CD4-positive, CD25-positive, alpha-beta regulatory T cell (primary cell): ENCODE measurements at places on chromosomes 4 and X.

DNA sequence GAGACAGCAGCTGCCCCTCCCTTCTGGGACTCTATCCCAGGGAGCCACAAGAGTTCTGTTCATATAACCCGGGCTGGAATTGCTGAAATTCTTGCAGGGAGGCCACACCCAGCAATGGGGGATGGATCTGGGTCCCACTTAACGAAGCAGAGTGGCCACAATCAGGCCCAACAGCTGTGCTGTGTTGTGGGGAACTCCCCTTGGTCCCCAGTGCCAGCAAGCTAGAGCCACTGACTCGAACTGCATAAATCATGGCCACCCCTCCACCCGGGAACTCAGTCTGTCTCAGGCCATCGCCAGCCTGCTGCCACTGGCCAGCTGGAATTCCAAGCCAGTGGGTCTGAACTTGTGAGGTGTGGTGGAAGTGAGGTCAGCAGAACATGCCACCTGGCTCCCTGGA, 111.1 kb downstream of the KLF8 start:
- H3K4me3 ChIP-seq, result no peak overlapping the region
- H3K36me3 ChIP-seq, result no peaks in the 10 kb centered on the region
- no peak overlapping the region for H3K27ac ChIP-seq
- H3K4me1 ChIP-seq, result peaks cover 14% of the 10 kb centered on the region

DNA sequence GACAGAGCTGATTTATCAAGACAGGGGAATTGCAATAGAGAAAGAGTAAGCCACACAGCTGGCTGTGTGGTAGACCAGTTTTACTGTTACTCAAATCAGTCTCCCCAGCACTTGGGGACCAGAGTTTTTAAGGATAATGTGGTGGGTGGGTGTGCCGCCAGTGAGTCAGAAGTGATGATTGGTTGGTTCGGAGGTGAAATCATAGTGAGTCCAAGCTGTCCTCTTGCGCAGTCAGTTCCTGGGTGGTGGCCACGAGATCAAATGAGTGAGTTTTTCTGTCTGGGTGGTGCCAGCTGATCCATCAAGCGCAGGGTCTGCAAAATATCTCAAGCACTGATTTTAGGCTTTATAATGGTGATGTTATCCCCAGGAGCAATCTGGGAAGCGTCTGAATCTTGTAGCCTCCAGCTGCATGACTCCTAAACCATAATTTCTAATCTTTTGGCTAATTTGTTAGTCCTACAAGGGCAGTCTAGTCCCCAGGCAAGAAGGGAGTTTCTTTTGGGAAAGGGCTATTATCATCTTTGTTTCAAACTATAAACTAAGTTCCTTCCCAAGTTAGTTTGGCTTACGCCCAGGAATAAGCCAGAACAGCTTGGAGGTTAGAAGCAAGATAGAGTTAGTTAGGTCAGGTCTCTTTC, 44.0 kb upstream of the PPP1R2C start:
- no peak overlapping the region for H3K4me3 ChIP-seq
- H3K27ac ChIP-seq, result no peak overlapping the region
- H3K27me3 ChIP-seq, result no peaks in the 10 kb centered on the region
- no peak for DNase-seq
- H3K4me1 ChIP-seq, result no peaks in the 10 kb centered on the region

- no peaks in the 10 kb centered on the region for H3K36me3 ChIP-seq
- DNase-seq, result no peak
- no peak overlapping the region for H3K27ac ChIP-seq
- H3K4me3 ChIP-seq, result no peak overlapping the region
These were observed 508.7 kb upstream of the DIPK2B start for GRCh38 chrX:45709381-45709780.

DNA sequence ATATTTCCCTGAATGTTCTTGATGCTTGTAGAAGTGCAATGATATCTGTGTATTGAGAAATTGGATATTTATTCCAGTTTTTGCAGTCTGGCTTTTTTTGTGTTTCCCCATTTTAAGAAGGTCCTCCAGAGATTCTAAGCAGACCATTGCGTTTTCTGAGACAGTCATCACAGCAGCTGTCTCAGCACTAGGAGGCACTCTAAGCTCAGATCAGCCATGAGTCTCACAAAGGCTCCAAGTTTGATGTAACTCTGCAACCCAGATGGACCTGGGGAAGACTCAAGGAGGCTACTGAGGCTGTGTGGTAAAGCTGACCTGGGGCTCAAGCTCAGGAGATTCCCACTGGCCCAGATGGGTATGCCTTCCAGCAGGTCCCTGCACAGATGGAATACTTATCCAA, 89.3 kb upstream of the CYLC1 start:
- H3K36me3 ChIP-seq, result no peaks in the 10 kb centered on the region
- no peaks in the 10 kb centered on the region for H3K27me3 ChIP-seq
- no peak overlapping the region for H3K27ac ChIP-seq
- DNase-seq, result no peak
- no peaks in the 10 kb centered on the region for H3K4me1 ChIP-seq

GRCh38 chr4:24768006-24768405, 27.4 kb upstream of the SOD3 start:
- no peak overlapping the region for H3K27ac ChIP-seq
- no peak overlapping the region for H3K4me3 ChIP-seq
- no peaks in the 10 kb centered on the region for H3K36me3 ChIP-seq
- no peak for DNase-seq
- no peaks in the 10 kb centered on the region for H3K27me3 ChIP-seq

- H3K4me1 ChIP-seq, result peaks cover 23% of the 10 kb centered on the region
- no peaks in the 10 kb centered on the region for H3K36me3 ChIP-seq
- no peak for DNase-seq
- H3K27ac ChIP-seq, result peak overlapping the region; percentile 74
- no peak overlapping the region for H3K4me3 ChIP-seq
- H3K27me3 ChIP-seq, result no peaks in the 10 kb centered on the region
These were observed 374.8 kb downstream of the MID1IP1 start for GRCh38 chrX:39176105-39176504.

DNA sequence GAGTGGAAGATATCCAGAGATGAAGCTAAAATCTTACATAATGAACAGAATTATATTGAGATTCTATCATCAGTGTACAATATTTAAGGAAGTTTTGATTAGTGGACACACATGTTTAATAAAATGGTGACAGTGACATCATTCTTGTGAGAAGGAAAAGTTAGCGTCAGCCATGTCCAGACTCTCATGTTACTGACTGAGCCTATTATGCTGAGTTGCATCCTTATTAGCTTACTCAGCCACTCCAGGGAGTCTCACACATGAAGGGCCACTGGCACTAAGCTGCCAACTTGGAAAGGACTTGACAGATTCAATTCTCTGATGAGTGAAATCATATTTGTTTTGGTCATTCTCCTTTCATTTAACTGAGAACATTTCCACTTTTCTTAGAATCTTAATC, 170.6 kb downstream of the BANK1 start:
- no peaks in the 10 kb centered on the region for H3K4me1 ChIP-seq
- H3K36me3 ChIP-seq, result no peaks in the 10 kb centered on the region
- peaks cover 1% of the 10 kb centered on the region for H3K27me3 ChIP-seq
- no peak for DNase-seq
- no peak overlapping the region for H3K4me3 ChIP-seq

DNA sequence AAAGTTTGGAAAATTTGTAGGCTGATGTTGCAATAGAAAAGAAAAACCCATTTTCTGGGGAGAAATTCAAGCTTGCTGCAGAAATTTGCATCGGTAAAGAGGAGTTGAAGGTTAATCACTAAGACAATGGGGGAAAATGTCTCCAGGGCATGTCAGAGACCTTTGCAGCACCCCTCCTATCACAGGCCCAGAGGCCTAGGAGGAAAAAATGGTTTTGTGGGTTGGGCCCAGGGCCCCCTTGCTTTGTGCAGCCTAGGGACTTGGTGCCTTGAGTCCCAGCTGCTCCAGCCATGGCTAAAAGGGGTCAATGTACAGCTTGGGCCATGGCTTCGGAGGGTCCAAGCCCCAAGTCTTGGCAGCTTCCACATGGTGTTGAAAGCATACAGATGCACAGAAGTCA, 17.8 kb downstream of the TMSB15A start:
- peaks cover 2% of the 10 kb centered on the region for H3K27me3 ChIP-seq
- no peaks in the 10 kb centered on the region for H3K4me1 ChIP-seq
- no peak overlapping the region for H3K4me3 ChIP-seq
- DNase-seq, result no peak
- H3K36me3 ChIP-seq, result no peaks in the 10 kb centered on the region

- no peak overlapping the region for H3K4me3 ChIP-seq
- H3K27me3 ChIP-seq, result peaks cover 17% of the 10 kb centered on the region
- no peaks in the 10 kb centered on the region for H3K36me3 ChIP-seq
These were observed 139.6 kb downstream of the SOWAHB start for GRCh38 chr4:76758290-76758882.

- no peak overlapping the region for H3K4me3 ChIP-seq
- no peak overlapping the region for H3K27ac ChIP-seq
- H3K36me3 ChIP-seq, result no peaks in the 10 kb centered on the region
- H3K4me1 ChIP-seq, result no peaks in the 10 kb centered on the region
These were observed 61.7 kb upstream of the CBR4 start for GRCh38 chr4:169071747-169072146.

DNA sequence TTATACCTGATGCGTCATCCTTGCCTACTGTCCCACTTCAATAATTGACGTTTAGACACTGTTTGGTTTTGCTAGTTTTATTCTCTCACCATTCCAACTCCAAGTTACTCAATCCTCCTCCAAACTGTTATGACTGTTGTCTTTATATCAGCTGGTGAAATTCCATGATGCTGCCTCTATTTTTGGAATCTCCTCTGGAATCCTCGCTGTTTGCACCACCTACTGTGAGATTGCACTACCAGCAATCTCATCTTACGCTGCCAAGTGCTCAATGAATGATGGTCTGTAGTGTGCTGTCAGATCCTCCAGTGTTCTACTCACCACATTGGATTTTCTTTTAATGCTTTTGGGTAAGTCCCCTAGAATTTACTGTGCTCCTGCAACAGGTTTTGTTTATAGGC, 13.2 kb upstream of the PCDH18 start:
- H3K27me3 ChIP-seq, result no peaks in the 10 kb centered on the region
- H3K36me3 ChIP-seq, result no peaks in the 10 kb centered on the region
- no peak overlapping the region for H3K27ac ChIP-seq
- H3K4me3 ChIP-seq, result no peak overlapping the region
- no peaks in the 10 kb centered on the region for H3K4me1 ChIP-seq

- DNase-seq, result no peak
- peaks cover 40% of the 10 kb centered on the region for H3K4me1 ChIP-seq
- H3K27ac ChIP-seq, result peak overlapping the region; percentile 17
- H3K36me3 ChIP-seq, result peaks cover 31% of the 10 kb centered on the region
- H3K27me3 ChIP-seq, result no peaks in the 10 kb centered on the region
- peak overlapping the region; percentile 51 for H3K4me3 ChIP-seq
These were observed 8.7 kb downstream of the P2RY8 start for GRCh38 chrX:1528186-1528883.

GRCh38 chrX:69664693-69665092, 48.8 kb downstream of the EDA start:
- DNase-seq, result no peak
- no peaks in the 10 kb centered on the region for H3K27me3 ChIP-seq

DNA sequence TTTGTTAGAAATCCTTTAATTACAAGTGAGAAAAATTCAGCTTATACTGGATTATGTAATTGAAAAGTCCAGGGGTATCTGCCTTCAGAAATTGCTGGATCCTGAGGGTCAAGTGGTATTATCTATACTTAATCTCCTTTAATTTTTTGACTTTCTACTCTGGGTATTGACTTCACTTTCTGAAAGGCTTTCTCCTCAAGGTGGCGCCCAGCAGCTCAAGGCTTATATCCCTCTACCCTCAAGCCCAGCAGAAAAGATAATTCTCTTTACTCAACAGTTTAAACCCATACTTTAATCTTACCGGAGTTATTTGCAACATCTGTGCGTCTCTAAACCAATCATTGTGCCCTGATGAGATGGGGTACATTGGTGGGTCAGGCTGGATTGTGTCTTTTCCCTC, 129.5 kb downstream of the LARP7 start:
- DNase-seq, result peak; percentile 19
- no peaks in the 10 kb centered on the region for H3K27me3 ChIP-seq
- H3K4me1 ChIP-seq, result no peaks in the 10 kb centered on the region
- no peak overlapping the region for H3K27ac ChIP-seq
- no peaks in the 10 kb centered on the region for H3K36me3 ChIP-seq

DNA sequence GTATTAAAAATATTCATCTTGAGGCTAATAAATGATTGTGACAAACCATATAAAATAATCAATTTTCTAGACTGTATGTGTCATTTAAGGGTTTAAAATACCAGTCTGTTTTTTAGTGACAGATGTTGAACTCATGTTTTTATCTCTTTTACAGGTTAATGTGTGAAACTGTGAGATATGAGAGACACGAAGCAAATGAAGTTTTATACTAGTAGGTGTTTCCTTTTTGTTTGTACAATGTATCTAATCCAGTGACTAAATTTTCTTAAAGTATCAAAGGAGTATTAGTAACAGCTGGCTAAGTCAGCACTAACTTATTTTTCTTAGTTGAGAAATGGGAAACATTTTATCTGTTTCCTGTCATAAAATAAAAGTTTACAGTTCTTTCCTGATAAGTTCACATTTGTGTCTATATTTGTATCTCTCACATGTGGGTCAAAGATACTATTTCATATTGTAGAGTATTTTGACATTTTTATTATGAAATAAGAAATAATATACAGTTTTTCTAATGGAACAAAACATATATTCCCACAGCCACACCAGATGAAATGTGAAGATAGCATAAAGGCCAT, 90.3 kb downstream of the RAPGEF2 start:
- H3K27me3 ChIP-seq, result no peaks in the 10 kb centered on the region
- H3K36me3 ChIP-seq, result no peaks in the 10 kb centered on the region
- no peak overlapping the region for H3K4me3 ChIP-seq
- H3K27ac ChIP-seq, result no peak overlapping the region
- H3K4me1 ChIP-seq, result no peaks in the 10 kb centered on the region
- DNase-seq, result no peak

DNA sequence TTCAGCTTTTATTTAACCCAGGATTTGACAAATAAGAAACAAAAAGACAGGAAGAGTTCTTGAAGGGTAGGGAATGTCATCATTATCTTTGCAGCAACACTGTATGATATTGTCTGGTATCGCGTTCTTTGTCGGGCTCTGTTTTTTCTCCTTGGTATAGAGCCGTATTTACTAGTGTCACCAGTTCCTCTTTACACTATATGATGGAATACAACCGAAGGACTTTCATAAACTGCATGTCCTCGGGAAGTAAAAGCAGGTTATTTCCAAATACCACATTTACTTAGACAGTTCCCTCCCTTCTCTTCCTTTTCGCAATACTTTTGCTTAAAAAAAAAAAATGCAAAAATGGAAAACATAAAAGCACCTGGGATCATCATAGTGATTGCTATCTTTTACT, 96.6 kb upstream of the IL13RA1 start:
- no peaks in the 10 kb centered on the region for H3K4me1 ChIP-seq
- no peaks in the 10 kb centered on the region for H3K27me3 ChIP-seq
- no peak for DNase-seq
- H3K27ac ChIP-seq, result no peak overlapping the region

DNA sequence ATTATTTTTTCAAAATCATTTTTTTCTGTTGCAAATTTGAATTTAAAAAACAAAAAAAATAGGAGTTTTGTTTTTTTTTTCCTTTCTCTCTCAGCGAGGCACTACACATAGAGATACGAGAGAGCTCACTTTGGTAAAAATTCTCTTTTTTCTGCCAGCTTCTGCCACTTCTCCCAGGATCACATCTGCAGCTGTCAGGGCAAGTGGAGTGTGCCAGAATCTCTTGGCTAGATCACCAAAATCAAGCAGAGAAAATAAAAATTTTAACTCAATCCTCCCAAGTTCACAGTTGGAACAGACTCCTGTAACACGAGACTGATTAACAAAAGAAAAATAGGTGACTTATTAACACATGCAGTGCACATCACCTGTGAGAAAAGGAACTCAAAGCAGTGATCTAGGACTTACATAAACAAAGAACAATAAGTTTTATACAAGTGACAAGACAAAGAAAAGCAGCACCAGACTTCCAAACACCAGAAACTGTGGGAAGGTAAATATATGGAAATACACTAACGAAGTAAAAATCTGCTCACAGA, 213.2 kb upstream of the ZFP42 start:
- H3K36me3 ChIP-seq, result no peaks in the 10 kb centered on the region
- H3K4me3 ChIP-seq, result no peak overlapping the region
- H3K4me1 ChIP-seq, result no peaks in the 10 kb centered on the region
- H3K27ac ChIP-seq, result no peak overlapping the region
